ENCODE measurements at places on chromosomes 5 and 9.

GRCh38 chr9:21590058-21590996 is 108.2 kb upstream of the IFNE start:
- no peak for DNase-seq

DNA sequence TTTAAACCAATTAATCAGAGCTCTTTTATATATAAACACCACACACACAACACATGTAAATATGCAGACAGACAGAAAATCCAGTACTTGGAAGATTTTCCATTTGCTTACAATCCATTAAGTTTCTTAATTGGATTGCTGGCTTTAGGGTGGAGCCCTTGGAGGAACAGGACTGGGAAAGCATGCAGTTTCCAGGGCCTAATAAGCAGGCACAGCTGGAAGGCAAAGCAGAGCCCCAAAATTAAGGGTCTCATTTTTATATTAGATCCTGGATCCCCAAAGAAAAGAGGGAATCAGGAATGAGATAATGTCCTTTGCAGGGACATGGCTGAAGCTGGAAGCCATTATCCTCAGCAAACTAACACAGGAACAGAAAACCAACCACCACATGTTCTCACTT is 13.1 kb upstream of the SMC2 start:
- DNase-seq = no peak

- DNase-seq = no peak
Observed at GRCh38 chr5:39005566-39006232, 68.5 kb downstream of the RICTOR start.

- no peak for DNase-seq
Observed at GRCh38 chr9:111180811-111181210, 142.5 kb upstream of the LPAR1 start.

- DNase-seq = no peak
Observed at GRCh38 chr9:95494022-95494415, 22.8 kb downstream of the PTCH1 start.

GRCh38 chr9:108074900-108075299 is 585.3 kb upstream of the KLF4 start:
- DNase-seq = no peak

GRCh38 chr5:60066502-60066901 is 173.0 kb upstream of the PDE4D start:
- no peak for DNase-seq

Data from activated CD8-positive, alpha-beta memory T cell treated with anti-CD3 and anti-CD28 coated beads for 1 hour (primary cell).